ENCODE measurements at places on chromosomes 2 and 18.

- no peak for DNase-seq
Measured at GRCh38 chr2:207413376-207413907, 116.3 kb upstream of the CREB1 start.

DNA sequence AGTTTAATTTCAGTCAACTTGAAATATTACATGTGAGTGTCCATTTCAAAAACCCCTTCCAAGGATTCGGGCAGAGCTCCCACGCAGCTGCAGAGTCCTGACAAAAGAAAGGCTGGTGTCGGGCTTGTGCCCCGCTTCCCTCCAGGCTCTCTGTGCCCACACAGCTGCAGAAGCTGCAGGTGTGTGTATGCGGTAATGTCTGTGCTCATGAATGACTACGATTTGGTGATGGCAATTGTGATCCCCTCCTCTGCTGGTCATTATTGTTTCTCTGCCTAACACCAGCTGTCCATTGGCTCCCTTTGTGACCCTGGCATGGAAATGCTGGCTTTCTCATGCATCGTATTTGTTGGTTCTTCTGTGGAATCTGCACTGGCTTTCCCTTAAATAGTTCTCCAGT lies 224.8 kb downstream of the NUP35 start:
- no peak for DNase-seq

DNA sequence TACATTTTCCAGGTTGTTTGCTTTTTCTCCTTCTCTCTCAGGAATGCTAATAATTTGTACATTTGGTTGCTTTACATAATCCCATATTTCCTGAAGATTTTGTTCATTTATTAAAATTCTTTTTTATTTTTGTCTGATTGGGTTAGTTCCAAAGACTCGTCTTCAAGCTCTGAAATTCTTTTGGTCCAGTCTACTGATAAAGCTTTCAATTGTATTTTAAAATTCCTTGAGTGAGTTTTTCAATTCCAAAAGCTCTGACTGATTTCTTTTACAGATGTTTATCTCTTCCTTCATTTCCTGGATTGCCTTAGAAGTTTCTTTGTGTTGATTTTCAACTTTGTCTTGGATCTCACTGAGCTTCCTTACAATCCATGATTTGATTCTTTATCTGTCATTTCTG lies 50.0 kb downstream of the MBOAT2 start:
- no peak for DNase-seq

DNA sequence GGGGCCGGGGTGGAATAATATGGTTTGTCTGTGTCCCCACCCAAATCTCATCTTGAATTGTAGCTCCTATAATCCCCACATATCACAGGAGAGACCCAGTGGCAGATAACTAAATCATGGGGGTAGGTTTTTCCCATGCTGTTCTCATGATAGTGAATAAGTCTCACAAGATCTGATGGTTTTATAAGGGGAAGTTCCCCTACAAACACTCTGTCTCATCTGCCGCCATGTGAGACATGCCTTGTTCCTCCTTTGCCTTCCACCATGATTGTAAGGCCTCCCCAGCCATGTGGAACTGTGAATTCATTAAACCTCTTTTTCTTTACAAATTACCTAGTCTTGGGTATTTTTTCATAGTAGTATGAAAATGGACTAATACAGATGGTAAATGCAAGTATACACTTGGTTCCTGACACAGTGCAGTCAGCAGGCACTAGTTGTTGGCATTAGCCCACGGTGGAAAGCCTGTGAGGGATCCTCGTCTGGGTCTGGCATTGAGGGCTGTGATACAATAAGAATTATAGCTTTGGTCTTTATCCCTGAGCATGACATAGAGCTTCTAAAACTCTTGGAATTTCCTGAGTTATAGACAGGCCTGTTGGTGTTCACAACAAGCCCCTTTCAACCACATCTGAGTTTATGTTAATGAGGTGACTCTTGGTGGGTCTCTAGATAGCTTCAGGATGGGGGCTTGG lies 135.8 kb downstream of the CABLES1 start:
- no peak for DNase-seq

DNA sequence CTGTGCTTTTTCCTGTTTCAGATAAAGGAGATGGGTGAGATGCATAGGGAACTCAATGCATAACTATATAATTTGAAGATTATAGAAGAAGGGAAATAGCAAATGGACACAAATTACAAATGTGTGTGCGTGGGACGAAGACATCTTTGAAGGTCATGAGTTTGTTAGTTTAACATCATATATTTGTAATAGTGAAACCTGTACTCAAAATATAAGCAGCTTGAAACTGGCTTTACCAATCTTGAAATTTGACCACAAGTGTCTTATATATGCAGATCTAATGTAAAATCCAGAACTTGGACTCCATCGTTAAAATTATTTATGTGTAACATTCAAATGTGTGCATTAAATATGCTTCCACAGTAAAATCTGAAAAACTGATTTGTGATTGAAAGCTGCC lies 16.4 kb upstream of the MSH2 start:
- no peak for DNase-seq

GRCh38 chr2:238754259-238754658 lies 93.6 kb upstream of the TWIST2 start:
- no peak for DNase-seq

DNA sequence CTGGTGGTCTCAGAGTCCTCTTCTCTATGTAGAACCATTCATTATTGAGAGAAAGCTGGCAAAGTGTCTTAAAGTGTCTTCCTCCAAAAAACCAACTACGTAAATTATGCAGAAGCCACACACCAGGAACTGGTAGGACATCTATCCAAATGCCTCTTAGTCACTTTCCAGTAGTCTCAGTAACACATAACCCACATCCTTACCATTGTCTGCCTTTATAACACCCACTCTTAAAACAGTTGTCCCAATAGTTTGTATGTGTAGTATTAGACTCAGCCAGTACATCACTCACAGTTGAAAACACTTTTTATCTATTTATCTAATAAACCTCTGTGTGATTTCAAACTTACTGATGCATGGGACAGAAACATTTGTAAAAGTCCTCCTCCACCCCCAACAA lies 143.6 kb upstream of the HNRNPA3 start:
- no peak for DNase-seq

GRCh38 chr18:3688690-3689089 lies 238.7 kb downstream of the TGIF1 start:
- DNase-seq: no peak

- no peak for DNase-seq
Measured at GRCh38 chr2:24744356-24744755, 48.8 kb downstream of the PTRHD1 start.

GRCh38 chr2:5713101-5713500 lies 20.9 kb downstream of the SOX11 start:
- DNase-seq: no peak

DNA sequence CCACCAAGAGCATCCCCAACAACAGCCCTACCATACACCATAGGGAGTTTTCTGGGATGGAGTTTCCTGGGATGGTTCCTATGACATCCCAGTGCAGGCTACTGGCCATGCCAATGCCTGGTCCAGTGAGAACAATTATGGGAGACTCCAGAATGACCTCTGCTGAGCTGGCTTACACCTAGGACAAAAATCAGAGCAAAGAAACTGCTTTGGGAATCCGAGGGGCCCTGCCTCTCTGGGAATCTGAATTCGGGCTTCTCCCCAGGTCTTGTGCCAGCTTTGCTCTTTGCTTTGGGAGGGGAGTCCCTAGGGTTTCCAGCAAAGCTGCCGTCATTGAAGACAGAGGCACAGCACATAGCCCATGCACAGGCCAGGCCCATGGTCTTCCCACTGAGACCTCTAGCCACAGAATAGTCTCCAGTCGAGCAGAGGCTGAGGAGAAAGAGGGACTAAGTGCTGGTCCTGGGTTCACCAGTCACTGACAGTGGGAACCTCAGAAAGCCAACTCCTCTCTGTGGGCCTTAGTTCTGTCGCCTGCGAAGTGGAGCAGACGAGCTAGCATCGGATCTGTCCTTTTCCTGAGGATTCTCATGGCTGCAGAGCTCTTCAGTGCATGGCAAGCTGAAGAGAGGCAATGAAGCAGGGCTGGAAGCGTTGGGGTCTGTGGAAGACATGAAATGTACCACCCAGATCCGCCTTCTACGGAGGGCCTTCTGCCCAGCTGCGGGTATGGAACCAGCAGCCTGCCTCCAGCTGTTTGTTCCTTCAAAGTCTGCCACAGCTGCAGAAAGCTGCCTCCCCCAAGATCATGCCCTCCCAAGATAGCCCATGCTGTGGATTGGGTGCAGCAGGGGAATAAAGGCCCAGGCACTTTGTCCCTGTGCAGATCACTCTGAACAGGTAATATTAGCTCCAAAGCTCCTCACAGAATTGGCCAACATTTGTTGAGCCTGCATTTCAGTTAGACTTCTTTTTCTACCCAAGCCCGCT lies 11.2 kb upstream of the LBH start:
- DNase-seq: no peak
